ENCODE measurements at places on chromosomes 12 and 14. TPM values are rescaled to one million over a fixed set of nuclear protein-coding genes. Genes with fewer than 3 reads are reported as not detected.

Gene PPP4R4
- 1.2 TPM for total RNA-seq

DNA sequence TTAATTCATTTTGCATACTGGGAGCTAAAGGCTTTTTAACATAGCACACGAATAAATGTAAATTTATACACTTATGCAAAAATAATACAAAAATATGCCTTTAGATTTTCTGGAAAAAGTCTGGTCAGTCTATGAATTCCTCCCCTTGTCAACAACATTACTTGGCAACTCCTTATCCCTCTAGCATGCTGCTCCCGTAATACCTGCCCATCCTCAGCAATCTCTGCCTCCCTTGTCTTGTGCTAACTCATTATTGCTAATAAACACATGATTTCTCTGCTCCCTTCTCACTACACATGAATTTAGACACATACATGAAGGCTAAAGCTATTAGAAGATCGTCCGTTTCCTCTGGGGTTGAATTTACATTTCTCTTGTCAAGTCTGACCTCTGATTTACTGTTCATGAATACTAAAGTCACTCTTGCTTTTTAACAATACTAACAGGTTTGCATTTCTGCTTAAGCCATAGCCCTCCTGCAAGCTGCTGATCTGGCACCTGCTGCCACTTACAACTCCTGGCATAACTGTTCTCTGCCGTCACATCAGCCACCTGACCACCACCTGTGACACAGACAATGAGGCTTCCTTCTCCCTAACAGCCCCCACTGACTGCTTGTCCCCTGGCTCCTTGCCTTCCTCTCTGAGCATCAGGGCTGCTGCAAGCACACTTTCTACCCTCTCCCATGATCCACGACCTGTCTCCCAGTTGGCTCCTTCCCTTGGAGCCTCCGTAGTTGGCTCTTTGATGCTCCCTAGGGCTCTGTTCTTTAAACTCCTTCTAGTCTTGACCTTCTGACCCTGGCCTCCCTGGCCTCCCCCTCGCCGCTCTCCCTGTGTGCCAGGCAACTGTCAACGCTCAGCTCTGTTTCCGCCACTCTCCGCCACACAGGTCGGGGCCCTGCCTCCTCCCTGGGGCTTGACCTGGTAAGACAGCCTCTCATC, 177.6 kb downstream of the CALM1 start:
- no peaks in the 10 kb centered on the region for H3K4me1 ChIP-seq
- no peaks in the 10 kb centered on the region for H3K36me3 ChIP-seq
- no peaks in the 10 kb centered on the region for H3K27me3 ChIP-seq
- no peak overlapping the region for H3K4me3 ChIP-seq
- no peak for DNase-seq
- no peak overlapping the region for H3K27ac ChIP-seq

DNA sequence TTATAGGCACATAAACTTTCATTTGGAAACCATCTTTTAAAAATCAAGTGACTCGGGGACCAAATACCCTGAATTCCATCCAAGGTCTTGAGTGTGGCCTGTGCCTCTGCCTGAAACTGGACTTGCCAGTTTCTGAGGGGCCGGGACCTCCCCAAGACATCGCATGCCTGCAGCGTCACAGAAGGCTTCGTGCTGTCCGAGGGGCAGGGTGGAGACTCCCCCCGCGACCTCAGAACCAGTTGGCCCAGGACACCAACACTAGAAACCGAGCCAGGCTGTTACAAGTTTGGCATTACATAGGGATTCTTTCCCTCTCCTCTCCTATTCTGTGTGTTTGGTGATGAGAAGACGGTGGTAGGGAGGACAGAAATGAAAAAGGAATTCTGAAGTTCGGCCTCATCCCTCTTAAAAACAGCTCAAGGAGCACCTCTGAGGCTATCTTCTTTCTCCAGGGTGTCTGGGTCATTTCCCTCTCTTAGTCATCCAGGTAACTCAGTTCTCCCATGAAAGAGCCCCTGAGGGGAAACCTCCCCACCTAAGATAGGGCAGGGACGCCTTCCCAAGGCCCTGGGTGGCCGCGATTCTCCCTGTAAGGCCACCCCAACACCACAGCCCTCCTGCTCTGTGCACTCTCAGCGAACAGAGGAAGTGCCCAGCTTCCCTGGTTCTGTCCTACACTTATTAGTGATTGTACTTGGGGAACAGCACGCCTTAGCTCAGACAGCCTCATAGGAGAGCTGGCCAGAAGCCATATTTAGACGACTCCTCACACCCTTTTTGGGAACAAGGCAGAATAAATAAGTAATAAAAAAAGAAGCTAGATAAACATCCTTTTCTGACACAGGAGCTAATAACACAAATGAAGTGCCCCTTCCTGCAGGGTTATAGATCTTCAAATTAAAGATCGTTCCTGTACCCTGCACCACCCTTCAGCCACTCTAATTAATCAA, 93.8 kb downstream of the BCL11B start:
- no peak for DNase-seq
- peak overlapping the region; percentile 70 for H3K27ac ChIP-seq
- no peak overlapping the region for H3K4me3 ChIP-seq
- peaks cover 42% of the 10 kb centered on the region for H3K4me1 ChIP-seq
- peaks cover 59% of the 10 kb centered on the region for H3K36me3 ChIP-seq

DNA sequence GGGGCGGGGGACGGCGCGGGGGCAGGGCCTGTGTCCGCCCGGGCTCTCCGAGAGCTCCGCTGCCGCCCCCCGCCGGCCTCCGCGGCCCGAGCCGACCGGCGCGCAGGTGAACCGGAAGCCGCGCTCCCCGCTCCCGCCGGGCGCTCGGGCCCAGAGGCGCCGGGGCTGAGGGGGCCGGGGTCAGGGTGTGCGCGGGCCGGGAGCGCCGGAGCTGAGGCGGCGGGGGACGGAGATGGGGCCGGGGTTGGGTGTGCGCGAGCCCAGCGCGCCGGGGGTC, 431 bp downstream of the HIP1R start:
- H3K4me3 ChIP-seq: no peak overlapping the region
- H3K27me3 ChIP-seq: peaks cover 16% of the 10 kb centered on the region

GRCh38 chr12:99111600-99111999, 466.5 kb downstream of the APAF1 start:
- H3K27ac ChIP-seq: no peak overlapping the region
- H3K4me3 ChIP-seq: no peak overlapping the region
- H3K27me3 ChIP-seq: no peaks in the 10 kb centered on the region
- H3K4me1 ChIP-seq: no peaks in the 10 kb centered on the region
